ENCODE measurements at places on chromosomes 13 and 19.

- peak; percentile 20 for DNase-seq
Measured at GRCh38 chr19:47229676-47230053, 1.3 kb downstream of the BBC3 start.

GRCh38 chr19:2683430-2684003, 19.0 kb downstream of the GNG7 start:
- DNase-seq: no peak

GRCh38 chr13:48580896-48581295, 48.0 kb upstream of the RCBTB2 start:
- DNase-seq: no peak

DNA sequence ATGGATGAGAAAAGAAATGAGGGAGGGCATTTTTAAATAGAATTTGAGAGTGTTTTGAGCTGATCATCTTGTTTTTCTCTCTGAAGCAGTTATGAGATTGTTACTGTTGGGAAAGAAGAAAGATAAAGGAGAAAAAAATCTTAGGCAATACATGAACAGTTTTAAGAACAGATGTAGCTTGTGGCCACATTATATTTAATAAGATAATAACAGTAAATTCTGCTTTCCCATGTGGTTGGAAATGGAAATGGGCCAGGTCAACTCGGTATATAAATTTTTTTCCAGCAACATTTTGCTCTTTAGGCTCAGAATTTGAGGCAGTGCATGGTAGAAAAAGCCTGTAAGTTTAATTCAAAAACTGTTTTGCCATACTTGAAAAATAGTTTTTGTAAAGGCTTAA, 118.7 kb downstream of the POSTN start:
- no peak for DNase-seq

DNA sequence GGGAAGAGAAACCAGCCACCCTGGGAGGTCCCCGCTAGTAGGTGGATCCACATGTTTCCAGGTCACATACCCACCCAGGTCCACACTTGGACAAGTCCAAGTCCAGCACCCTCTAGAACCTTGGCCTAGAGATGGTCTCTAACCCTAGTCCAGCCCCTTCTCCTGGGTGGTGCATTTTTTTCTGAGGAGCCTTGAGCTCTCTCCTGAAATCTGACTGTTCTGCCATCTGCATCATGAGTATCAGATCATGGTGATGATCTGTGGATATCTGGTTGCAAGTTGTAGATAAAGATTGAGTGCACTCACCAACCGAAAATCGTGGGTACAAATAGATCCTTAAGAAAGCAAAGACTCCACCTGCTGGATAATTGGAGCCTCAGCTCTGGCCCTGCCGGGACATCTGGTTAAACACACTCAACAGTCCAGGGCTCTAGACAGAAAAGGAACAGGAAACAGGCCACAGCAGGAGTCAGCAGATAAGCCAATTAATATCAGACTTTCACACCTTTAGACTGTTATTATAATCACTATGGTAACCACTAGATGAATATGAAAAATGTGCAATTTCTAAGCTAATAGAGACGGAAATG, 41.1 kb downstream of the GPR12 start:
- no peak for DNase-seq

DNA sequence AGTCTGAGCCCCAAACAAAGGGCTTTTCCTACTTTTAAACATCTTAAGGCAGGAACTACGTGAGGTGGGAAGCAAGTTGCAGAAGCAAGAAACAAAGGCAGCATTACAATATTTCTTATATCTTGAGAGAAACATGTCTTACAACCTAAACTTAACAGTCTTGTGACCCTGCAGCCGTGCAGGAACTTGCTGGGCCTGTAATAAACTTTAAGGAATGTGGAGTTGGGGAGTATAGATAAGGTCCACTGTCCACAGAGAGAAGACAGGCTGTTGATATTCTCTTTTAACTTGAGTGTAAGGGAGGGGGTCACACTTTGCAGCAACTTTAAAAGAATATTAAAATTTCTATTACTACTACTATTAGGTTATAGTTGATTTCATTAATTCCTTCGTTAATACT, 214.6 kb upstream of the HTR2A start:
- DNase-seq: no peak

DNA sequence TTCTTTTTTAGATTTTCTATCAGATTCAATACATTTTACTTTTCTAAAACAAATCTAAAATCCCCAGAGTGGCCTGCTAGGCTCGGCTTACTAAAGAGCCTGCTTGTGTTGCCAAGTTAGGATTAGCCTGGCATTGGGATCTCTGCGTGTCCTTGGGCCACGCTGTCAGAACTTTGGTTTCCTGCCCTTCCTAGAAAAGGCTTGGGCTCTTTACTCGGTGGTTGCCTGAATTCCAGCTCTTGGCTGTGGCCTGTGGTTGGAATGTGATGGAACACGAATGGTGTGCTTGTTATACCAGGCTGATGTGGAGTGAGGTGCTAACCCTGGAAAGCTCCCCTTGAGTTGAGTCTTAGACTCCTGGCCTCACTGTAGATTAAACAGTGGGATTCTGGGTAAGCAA, 8.5 kb downstream of the SPATA13 start:
- no peak for DNase-seq

Measured in glutamatergic neuron (in vitro differentiated cells).